ENCODE measurements at places on chromosomes 5 and 9. TPM values are rescaled to one million over a fixed set of nuclear protein-coding genes. Genes with fewer than 3 reads are reported as not detected.

- peak; percentile 77 for DNase-seq
Observed at GRCh38 chr5:159915904-159916840, at the start of gene ADRA1B. Gene ADRA1B, plus strand, starts transcription at chr5:159916482. Its CDS starts 424 bp downstream, at chr5:159916906.

- no peak for DNase-seq
Observed at GRCh38 chr5:124961521-124961920, 215.1 kb upstream of the ZNF608 start.

DNA sequence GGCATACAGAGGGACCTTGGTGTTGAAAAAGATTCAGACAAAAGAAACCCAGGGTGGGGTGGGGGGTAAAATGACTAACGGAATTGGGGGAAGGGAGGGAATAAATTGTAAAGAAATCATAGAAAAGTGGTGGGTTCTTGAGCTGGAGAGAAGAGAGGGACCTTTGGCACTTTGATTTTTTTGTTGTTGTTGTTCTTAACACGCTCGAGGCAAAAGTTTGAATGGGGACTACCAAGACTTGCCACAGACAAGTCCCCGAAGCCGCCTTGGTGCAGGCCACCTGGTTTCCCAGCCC lies 616 bp downstream of the VCAN start:
- no peak for DNase-seq

DNA sequence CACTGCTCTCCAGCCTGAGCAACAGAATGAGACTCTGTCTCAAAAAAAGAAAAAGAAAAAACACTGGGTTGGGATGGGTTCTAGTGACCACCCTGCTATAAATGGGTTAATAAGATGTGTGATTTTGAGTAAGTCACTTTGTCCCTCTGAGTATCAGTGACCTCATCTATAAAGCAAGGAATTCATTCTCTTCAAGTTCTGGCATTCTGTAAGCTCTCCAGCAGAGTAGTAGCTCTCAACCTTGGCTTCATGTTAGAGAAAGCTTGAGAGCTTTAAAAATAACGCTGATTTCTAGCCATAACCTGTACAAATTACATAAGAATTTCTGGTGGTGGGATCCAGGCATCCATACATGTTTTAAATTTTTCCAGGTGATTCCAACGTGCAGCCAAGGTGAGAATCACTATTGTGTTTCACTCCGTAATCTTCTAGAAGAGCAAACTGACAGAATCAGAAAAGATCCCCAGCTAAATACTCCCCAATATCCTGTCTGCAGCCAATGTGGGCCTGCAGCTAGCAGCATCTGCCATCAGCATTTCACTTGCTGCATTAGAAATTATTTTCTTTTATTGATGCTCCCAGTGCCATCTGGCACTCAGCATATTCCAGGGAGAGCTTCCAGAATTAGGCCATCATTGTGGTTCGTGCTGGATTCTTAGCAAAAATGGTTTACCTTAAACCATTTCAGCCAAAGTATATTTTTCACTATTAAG lies 109.4 kb downstream of the FEM1C start:
- DNase-seq = no peak

- DNase-seq = no peak
Observed at GRCh38 chr9:83445703-83446265, 92.4 kb downstream of the FRMD3 start.

- no peak for DNase-seq
Observed at GRCh38 chr9:114303977-114304376, 18.9 kb upstream of the ORM1 start.

GRCh38 chr9:128818839-128819715 lies 777 bp downstream of the ENDOG start:
- peak; percentile 54 for DNase-seq

The C1QTNF3 gene
- total RNA-seq = 2.4 TPM
